ENCODE measurements at places on chromosomes 6 and 20.
A peak's percentile ranks its signal among the peaks of the same experiment; 100 is the strongest.

DNA sequence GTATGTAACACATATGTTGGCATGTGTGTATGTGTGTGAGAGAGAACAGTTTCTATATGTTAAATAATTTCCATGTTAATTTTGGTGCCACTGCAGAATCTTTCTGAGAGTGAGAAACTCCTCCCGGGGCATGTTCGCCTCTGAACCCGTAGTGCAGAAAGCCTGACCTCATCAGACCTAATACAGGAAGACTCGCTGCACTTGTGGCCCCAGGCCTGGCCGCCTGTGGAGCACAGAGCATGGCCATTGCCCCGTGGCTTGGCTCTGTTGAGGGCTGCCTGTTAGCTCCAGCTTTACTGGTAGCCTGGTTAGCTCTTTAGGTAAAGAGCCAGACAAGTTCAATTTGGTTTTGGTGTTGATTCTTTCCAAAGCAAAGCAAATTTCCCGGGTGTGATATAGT lies 25.5 kb downstream of the FARS2 start:
- DNase-seq = no peak

DNA sequence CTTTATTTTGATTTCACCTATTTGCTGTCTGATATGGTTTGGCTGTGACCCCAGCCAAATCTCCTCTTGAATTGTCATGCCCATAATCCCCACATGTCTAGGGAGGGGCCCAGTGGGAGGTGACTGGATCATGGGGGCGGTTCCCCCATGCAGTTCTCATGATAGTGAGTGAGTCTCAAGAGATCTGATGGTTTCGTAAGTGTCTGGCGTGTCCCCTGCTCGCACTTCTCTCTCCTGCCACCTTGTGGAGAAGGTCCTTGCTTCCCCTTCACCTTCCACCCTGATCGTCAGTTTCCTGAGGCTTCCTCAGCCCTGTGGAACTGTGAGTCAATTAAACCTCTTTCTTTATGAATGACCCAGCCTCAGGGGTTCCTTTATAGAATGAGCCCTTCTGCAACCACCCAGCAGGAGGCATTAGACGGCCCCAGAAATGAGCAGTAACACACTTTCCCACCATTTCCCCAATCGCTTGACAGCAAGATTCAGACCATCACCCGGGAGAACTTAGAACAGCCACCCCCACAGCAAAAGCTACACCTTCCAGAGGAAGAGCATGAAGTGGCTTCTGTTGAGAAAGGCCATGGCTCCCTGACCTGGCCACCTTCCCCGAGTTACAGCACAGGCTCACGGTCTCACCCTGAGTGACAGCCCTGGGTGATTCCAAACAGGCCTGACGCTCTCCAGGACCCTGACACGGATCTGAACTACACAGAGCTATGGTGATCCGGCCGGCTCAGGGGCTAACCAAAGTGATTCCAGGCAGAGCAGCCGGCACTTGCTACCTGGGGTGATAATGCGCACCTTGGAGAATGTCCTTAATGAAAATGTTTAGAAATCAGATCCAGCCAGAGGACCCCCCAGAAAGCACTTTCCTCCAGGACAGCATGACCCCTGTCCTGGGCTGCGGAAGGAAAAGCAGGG lies 131.2 kb upstream of the CDH4 start:
- DNase-seq = peak; percentile 62

DNA sequence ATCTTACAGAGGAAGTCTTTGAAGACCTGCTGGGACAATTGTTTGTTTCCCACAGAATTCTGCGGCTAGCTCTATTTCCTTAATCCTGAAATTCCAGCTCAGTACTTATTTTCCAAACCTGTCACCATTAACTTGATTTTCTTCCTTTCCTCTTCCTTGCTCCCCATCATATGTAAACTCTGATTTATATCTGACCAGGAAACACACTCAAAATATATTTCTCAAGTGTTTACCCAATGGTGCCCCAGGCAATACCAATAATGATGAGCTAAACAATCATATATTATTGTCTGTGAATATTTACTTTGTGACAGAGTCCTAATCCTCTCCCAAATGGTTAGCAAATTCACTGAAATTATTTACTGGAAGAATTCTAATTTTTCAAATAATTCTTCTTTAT lies 597.3 kb downstream of the PKHD1 start:
- no peak for DNase-seq

- DNase-seq = no peak
Observed at GRCh38 chr6:10763006-10763405, 15.4 kb downstream of the TMEM14B start.

- DNase-seq = peak; percentile 66
Observed at GRCh38 chr20:45067558-45067957, 33.4 kb downstream of the KCNS1 start.

DNA sequence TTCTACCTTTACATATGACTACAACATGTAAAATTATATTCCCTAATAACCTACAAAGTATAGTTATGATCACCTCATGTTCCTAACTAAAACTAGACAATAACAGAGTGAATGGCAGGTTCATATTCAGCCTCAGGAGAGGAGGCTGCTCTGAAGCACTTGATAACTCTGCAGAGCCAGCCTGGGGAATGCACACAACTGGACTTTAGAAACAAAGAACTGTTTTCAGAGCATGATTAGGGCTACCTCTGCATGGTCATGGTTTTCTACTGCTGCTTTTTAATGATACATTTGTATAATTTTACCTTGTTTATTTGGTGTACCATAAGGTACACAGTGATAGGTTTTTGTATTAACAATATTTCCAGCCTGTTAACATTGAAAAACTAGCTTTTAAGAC lies 50.3 kb downstream of the TRPC4AP start:
- no peak for DNase-seq

GRCh38 chr20:48697845-48698491 lies 129.8 kb downstream of the PREX1 start:
- DNase-seq = peak; percentile 81

DNA sequence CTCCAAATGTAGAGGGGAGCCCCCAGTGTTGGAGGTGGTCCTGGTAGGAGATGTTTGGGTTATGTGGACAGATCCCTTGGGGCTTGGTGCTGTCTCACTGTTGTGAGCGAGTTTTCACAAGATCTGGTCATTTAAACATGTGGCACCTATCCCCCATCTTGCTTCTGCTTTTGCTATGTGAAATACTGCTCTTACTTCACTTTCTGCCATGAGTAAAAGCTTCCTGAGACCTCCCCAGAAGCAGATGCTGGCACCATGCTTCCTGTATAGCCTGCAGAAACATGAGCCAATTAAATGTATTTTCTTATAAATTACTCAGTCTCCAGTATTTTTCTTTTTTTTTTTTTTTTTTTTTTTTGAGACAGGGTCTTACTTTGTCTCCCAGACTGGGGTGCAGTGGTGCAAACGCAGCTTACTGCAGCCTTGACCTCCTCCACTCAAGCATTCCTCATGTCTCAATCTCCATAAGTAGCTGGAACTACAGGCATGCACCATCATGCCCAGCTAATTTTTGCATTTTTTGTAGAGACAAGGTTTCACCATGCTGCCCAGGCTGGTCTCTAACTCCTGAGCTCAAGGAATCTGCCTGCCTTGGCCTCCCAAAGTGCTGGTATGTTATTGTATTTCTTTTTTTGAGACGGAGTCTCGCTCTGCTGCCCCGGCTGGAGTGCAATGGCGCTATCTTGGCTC lies 177.1 kb downstream of the ALDH8A1 start:
- DNase-seq = no peak

DNA sequence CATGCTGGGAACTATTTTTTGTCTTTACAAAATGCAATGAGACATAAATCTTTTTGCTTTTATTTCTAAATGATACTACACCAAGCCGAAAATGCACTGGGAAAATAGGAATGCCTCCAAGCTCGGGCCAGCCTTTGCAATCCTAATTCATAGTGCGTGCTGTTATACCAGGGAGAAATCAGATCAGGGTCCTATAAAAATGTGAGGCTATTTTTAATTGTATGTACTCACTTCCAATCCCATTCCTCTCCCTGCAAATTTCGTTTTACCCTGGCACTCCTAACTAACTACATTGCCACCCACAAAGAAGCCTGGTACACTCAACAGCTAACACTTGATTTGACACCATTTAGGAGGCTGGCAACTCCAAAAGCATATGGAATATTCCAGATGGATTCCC lies 350.6 kb upstream of the ZFP64 start:
- no peak for DNase-seq

DNA sequence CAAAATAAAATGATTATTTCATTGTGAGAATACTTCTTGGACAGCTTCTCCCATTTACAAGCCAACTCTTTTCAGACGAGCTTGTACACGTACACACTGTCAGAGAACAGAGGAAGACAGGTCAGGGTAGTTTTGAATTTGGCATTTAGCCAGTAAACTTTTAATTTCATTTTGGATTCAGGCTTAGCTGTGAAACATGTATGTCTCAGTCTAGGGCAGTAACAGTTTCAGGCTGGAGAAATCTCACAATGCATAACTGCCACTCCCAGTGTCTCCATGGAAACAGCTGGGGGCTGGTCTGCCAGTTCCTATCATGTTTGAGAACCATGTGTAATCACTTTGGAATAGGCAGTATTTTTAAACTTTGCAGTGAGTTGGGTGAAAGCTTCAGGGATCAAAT lies 22.0 kb upstream of the QKI start:
- DNase-seq = peak; percentile 34

DNA sequence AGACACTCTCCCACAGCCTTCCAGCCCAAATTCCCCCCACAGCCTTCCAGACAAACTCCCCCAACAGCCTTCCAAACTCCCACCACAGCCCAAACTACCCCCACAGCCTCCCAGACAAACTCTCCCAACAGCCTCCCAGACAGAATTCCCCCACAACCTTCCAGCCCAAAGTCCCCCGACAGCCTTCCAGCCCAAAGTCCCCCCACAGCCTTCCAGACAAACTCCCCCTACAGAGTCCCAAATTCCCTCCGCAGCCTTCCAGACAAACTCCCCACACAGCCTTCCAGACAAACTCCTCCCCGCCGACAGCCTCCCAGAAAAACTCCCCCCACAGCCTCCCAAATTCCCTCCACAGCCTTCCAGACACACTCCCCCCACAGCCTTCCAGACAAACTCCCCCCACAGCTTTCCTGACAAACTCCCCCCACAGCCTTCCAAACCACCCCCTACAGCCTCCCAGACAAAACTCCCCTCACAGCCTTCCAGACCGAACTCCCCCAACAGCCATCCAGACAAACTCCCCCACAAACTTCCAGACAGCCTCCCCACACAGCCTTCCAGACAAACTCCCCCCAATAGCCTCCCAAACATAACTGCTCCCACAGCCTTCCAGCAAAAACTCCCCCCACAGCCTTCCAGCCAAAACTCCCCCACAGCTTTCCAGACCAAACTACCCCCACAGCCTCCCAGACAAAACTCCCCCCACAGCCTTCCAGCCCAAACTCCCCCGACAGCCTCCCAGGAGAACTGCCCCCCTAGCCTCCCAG lies 38.0 kb upstream of the SYNDIG1 start:
- no peak for DNase-seq

DNA sequence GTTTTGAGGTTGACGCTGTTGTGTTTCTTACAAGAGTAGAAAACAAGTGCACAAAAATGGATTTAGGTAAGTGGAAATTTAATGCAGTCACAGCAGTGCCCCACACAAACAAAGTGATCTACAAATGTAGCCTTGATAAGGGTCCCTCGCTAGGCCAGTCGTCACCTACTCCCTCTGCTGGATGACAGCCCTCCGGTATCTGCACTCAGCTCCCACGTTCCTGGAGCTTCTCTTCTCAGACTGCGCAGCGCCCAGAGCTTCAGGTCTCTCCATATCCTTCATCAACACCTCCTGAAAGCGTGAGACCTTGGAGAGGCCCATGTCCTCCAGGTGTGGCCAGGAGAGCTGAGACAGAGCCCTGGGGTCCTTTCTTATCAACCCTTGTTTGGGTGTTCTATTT lies 58.3 kb upstream of the MAP3K4 start:
- DNase-seq = no peak

GRCh38 chr20:61837200-61837599 lies 228.5 kb downstream of the TAF4 start:
- no peak for DNase-seq

GRCh38 chr6:160127270-160128124 lies 5.9 kb downstream of the SLC22A1 start:
- DNase-seq = no peak

DNA sequence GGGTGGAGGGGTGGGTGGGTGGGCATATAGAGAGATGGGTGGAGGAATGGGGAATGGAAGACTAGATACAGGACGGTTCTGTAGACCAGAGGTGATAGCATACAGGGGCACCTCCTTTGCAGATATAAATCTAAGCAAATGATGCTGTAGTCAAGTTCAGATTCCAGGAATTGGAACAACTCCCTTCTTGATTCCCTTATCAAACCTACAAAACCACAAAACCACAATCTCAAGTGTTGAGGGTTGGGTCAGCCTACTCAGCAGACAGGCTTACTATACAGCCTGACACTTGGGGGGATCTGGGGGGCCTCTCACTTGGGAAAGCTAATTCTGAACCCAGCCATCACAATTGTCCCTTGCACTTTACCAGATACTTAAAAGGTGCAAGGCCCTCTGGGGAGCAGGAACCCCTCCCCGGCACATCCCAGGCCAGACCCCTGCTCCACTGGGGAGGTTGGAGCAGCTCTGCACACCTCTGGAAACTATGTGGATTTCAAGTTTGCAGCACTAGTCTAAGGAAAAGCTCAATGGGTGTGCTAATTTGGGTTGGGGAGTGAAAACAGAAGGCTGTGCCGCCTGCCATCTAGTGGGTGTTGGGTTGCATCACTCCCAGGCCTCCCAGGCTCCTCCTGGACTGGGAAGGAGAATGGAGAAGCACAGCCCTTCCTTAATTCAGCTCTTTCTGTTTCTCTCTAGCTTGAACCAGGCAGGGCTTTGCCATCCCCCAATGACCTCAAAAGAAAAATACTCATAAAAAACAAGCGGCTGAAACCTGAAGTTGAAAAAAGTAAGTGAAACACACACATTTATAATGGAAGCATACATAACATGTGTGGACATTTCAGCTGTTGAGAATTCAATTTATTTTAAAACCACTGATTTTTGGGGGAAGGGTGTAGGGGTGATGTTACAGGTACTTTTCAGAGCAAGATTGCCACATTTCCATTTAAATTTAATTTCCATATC lies 121.2 kb upstream of the LAMP5 start:
- DNase-seq = peak; percentile 79

GRCh38 chr6:41049955-41050354 lies 3.0 kb upstream of the APOBEC2 start:
- no peak for DNase-seq

- DNase-seq = peak; percentile 69
Observed at GRCh38 chr6:42136508-42137193, 5.8 kb downstream of the C6orf132 start.

- DNase-seq = no peak
Observed at GRCh38 chr6:148313488-148313887, 29.1 kb upstream of the SASH1 start.

GRCh38 chr6:134177236-134177635 lies 124.8 kb upstream of the SLC2A12 start:
- no peak for DNase-seq

- peak; percentile 66 for DNase-seq
Observed at GRCh38 chr20:2140561-2140960, 38.9 kb downstream of the STK35 start.

GRCh38 chr20:51735728-51736600 lies 32.2 kb downstream of the ATP9A start:
- no peak for DNase-seq

Measured in EH (cell line).